ENCODE measurements at places on chromosomes 6 and 20. TPM values are rescaled to one million over a fixed set of nuclear protein-coding genes. Genes with fewer than 3 reads are reported as not detected.

GRCh38 chr6:44642349-44642748, 254.8 kb downstream of the CDC5L start:
- DNase-seq, result no peak

GRCh38 chr6:165655191-165655590, 7.8 kb downstream of the PDE10A start:
- no peak for DNase-seq

- DNase-seq, result no peak
These were observed 20.9 kb upstream of the SPO11 start for GRCh38 chr20:57308451-57309271.

DNA sequence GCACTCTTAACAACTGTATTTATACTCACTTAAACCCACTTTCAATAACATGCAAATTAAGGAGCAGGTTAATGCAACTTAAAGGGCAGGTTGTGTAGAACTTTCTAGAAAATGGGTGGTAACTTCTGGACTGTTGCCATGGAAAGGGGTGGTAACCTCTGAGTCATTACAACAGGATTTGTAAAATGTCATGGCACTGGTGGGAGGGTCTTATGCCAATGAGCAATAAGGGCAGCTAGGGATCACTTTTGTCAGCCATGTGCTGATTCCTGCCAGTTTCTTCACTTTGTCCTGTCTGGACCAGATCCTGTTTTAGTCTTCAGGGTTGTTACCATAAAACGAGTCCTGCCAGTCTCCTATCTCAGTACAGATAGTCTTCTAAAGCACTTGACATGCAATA, 560.5 kb upstream of the PTCHD4 start:
- DNase-seq, result no peak

GRCh38 chr6:82017773-82018172, 229.8 kb downstream of the IBTK start:
- no peak for DNase-seq

DNA sequence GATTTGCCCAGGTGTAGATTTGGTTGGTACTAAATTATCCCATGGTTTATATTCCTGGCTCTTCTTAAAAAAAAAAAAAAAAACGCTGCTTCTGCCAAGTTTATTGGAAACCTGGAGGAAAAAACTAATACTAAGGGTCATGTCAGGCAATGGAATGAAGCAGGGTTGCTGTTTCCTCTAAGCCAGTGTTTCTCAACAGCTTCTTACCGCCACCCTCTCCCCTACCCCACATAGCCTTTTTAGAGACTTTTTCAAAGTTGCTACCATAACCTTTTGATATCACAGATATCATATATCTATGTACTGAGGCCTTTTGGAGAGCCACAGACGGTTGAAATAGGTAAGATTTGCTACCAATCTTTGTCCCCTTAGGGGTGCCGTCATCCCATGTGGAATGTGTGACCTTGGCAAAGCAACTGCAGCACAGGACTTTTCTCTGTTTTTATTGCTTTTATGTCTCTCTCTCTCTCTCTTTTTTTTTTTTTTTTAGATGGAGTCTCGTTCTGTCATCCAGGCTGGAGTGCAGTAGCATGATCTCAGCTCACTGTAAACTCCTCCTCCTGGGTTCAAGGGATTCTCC, 35.0 kb downstream of the SYTL3 start:
- DNase-seq, result no peak

DNA sequence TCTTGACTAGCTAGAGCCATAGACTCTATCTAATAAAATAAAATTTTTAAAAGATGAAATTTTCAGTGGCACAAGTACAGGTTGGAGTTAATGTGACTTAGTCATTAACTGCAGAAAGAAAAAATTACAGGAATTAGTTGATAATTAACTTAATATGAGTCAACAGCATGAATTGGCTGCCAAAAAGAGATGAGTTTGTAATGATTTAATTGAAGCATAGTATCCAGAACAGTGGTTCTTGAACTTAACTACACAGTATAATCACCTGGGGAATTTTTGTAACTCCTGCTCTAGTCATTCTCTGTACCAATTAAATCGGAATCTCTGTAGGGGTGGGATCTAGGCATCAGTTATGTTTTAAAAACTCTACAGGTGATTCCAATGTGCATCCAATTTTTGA, 46.3 kb upstream of the HMGN3 start:
- no peak for DNase-seq

- no peak for DNase-seq
These were observed 77.0 kb downstream of the CAP2 start for GRCh38 chr6:17470202-17470937.

- no peak for DNase-seq
These were observed 2.2 kb downstream of the SULF2 start for GRCh38 chr20:47782920-47783552.

DNA sequence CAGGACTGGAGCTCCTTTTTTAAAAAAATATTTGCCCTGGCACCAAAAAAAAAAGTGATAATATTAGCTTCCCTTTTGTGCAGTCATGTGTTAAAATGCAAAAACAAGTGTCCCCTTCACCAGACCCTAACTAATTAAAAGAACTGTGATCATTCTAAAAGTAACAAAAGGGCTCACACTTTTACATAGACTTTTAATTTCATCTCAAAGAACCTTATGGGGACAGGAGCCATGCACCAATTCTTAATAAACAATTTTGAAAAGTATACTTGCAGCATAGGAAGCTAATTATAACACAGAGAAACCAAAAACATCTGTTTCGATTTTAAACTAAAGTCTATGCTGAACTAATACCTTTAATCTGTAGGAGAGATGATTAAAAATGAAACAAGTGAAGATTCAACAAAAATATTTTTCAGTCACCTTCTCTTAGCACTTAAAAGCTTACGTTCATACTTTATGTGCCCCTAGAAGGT, 17.3 kb downstream of the STX7 start:
- no peak for DNase-seq

DNA sequence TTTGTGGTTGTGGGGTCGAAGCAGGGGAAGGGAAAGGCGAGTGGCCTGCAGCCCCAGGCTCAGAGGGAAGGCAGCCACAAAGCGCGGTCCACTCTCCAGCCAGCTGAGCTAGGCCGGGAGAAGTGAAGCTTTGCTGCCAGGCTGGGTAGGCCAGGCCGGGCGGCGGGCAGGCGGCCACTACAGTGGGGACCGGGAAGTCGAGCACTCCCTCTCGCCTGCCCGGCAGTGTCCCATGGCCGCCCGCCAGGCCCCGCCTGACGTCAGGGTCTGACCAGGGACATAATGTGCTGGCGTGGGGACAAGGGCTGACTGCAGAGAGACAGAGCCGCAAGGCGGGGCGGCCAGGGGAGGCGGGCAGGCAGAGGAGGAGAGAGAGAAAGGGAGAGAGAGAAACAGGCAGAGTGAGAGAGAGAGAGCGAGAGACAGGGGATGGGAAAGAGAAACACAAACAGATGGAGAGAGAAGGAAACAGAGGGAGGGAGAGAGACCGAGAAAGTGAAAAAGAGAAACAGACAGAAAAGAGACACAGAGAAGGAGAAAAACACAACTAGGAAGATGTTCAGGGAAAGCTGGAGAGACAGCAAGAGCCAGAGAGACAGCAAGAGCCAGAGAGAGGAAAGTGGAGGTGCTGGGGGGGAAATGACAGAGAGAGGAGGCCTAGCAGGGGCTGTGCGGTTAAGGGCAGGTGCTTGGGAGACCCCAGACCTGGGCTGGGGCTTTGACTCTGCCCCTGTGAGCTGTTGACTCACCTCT, 94.5 kb upstream of the PTPN1 start:
- DNase-seq, result peak; percentile 98

GRCh38 chr6:2230659-2231277, 14.6 kb downstream of the GMDS start:
- no peak for DNase-seq

DNA sequence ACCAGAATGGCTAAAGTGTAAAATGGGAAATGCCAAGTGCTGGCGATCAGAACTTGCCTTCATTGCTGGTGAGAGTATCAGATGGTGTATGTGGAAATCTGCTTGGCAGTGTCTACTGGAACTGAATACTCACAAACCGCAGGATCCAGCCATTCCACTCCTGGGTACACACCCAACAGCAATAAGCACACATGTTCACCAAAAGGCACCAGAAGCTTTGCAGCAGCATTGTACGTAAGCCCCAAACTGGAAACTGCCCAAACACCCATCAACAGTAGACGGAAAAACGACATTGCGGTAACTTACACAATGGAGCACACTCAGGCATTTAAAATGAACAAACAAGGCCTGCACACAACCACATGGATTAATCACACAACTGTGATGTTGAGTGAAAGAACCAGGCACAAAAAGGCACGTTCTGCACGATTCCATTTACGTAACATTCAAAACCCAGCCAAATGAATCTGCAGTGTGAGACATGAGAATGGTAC, 37.3 kb upstream of the BPIFA2 start:
- peak; percentile 34 for DNase-seq

GRCh38 chr6:8651998-8652397, 216.7 kb upstream of the SLC35B3 start:
- no peak for DNase-seq

DNA sequence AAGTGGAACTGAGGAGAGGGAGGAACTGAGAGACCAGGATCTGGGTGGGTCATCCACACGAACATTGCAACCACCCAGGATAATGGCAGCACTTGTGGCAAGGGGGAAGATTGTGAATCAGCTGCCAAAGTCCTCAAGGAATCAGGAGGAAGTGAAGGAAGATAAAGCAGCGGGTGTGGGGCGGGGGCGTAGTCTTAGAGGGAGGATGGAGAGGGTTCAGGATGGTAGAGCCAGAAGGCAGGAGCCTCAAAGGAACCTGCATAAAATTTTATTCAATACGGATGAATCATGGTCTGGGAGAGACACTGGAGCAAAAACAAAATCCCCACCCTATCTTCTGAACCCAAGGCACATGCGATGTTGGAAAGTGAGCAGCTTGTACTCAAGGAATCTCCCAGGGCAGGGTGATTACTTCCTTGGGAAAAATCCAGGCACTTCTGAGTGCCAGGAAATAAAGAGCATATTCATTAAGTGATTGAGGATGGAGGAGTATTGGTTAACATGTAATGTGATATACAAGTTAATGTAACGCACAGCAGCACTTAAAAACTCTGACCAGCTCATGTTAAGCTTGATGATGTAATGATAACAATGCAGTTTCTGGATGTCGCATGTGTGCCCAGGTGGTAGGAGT, 82.0 kb upstream of the B3GAT2 start:
- DNase-seq, result no peak

DNA sequence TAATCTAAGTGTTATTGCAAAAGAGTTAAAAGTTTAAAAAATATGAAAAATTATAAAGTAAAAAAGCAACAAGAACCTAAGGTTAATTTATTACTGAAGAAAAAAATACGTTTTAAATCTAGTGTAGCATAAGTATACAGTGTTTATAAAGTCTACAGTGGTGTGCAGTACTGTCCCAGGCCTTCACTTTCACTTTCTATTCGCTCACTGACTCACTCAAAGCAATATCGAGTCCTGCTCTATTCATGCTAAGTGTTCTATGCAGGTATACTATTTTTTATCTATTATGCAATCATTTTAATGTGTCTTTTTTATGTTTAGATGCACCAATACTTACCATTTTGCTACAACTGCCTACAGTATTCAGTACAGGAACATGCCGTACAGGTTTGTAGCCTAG, 113.0 kb downstream of the MANEA start:
- no peak for DNase-seq

- DNase-seq, result peak; percentile 1
These were observed 833.7 kb downstream of the TFAP2A start for GRCh38 chr6:9581155-9581554.

DNA sequence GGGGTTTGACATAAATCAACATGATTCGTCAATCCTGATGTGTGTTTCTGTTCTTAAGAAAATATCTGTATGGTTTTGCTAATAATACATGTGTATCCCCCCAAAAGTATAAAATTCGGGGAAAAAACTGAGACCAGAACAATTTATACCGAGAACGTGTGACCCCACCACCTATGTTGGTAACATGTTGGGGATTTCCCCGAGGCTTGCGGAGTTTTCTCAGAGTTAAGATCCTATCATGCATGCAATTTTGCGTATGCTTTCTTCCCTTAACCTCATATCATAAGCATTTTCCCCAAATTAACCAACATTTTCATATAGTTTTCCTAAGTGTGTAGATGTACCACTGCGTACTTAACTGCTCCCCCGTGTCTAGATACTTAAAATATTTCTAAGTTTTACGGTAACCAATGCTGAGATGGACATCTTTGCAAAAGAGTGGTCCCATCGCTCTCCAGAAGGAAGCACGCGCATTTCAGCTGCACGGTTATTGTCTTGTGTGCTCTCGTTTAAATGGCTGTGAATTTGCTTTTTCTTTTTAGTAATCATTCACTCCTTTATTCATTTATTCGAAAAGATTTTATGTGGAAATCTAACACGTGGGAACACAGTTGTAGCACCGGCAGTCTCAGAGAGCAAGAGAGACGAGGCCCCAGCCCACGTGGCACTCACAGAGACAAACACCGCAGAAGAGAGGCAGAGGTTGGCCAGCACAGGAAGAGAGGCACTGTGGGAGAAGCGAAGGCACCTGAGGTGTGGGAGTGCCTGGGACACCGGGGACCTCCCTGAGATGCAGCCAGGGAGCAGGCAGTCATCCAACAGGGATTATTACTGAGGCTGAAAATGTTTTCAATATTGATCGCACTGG, 13.2 kb upstream of the IRF4 start:
- DNase-seq, result no peak

DNA sequence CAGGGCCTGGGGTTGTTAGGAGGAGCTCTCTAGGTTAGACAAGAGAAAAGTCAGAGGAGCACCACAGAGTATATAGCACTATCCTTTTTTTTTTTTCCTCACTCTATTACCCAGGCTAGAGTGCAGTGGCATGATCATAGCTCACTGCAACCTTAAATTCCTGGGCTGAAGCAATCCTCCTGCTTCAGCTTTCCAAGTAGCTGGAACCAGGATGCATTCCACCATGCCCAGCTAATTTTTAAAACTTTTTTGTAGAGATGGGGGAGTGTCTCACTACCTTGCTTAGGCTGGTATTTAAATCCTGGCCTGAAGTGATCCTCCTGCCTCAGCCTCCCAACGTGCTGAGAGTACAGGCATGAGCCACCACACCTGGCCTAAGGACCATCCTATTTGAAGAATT, 19.3 kb upstream of the AKIRIN2 start:
- no peak for DNase-seq

DNA sequence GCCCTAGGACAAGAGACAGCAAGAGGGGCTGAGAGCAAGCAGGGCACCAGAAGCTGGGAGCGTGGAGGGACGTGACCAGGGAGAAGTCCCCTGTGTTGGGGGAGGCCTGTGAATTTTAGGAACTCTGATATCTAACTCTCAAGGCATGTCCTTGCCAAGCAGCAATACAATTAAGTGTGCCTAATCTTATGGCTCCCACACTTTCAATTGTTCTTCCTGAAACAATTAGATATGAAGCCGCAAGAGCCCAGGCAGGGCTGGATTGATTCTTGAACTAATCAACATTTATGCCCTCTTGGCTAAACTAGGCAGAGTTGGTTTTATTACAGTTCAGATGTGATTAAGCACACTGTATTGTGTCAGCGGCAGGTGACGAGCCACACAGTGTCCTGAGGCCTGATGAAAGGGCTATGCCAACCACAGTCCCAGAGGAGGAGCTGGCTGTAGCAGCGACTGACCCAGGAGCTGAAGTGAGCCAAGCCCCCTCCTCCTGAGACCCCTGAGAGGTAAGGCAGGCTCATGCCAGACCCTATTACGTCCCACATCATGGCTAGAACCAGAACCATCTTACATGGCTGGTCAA, 4.2 kb upstream of the MAVS start:
- DNase-seq, result peak; percentile 43

The CLDN20 gene
- total RNA-seq, result not detected

The SCAND1 gene
- 120 TPM for total RNA-seq

The HEY2 gene
- not detected for total RNA-seq

The GMNN gene
- 12.1 TPM for total RNA-seq

The FOXF2 gene
- not detected for total RNA-seq

The BRD2 gene
- 108 TPM for total RNA-seq

The GPR63 gene
- total RNA-seq, result 0.27 TPM

The TMEM244 gene
- 0.83 TPM for total RNA-seq

All from myocyte (in vitro differentiated cells).